ENCODE measurements at places on chromosomes 5 and 9.

GRCh38 chr5:40227931-40228330 is 451.8 kb upstream of the PTGER4 start:
- DNase-seq, result no peak

- no peak for DNase-seq
Observed at GRCh38 chr5:142826741-142827492, 56.7 kb downstream of the ARHGAP26 start.

GRCh38 chr9:106916466-106917235 is 53.7 kb downstream of the ZNF462 start:
- DNase-seq, result no peak

GRCh38 chr5:174733836-174734235 is 9.5 kb downstream of the MSX2 start:
- DNase-seq, result no peak

DNA sequence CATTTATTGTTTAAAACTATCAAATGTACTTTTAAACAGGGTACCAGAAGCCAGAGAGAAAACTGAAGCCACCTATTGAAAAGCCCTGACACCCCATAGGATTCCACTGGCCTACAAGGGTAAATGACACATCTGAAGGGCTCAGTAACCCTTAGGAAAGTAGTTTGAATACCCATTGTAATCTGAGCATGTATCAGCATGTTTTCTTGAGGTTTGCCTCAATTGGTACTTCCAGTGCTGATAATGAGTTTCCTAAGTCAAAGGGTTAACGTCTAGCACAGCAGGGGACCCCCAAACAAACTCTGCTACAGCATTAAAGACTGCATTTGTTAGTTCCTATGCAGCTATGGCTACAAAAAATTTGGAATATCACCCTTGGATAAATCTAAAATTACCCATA is 657.1 kb downstream of the NR2F1-AS1 start:
- no peak for DNase-seq

- DNase-seq, result no peak
Observed at GRCh38 chr5:67290655-67291054, 94.1 kb upstream of the CD180 start.

DNA sequence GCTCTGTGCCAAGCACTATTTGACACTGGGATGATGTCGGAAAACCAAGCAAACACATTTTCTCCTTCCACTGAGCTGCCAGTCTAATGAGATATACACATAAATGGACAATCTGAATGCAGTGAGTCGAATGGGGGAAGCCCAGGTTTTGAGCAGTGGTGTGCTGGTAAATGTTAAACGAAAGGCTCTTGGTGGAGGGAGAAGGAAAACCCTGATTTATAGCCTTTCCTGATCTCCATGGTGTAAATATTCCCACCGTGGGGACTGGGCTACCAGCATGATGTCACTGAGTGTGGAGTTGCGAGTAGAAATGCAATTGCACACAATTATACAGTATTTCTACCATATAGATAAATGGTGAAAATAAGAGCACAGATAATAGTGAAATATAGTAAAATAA is 5.0 kb upstream of the GSN start:
- no peak for DNase-seq

- no peak for DNase-seq
Observed at GRCh38 chr5:16807547-16807864, 128.6 kb downstream of the MYO10 start.

DNA sequence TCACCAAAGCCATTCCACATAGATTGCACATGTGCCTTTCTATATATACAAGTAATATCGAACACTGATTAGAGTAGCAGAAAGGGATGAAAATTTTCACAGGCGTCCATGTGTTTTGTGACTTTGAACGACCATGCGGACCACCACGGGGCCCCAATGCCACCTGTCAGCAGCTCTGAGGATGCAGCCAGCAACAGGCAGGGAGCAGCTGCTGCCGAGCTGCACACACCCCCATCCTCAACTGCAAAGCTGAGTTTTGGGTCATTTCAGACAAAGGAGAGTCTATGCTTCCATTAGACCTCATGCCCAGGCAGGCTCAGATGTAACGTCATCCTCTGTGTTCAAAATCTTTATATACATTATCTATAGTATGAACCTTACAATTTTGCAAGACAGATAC is 503.8 kb downstream of the IRX1 start:
- DNase-seq, result no peak

- DNase-seq, result no peak
Observed at GRCh38 chr9:33137781-33138264, 29.3 kb downstream of the B4GALT1 start.

DNA sequence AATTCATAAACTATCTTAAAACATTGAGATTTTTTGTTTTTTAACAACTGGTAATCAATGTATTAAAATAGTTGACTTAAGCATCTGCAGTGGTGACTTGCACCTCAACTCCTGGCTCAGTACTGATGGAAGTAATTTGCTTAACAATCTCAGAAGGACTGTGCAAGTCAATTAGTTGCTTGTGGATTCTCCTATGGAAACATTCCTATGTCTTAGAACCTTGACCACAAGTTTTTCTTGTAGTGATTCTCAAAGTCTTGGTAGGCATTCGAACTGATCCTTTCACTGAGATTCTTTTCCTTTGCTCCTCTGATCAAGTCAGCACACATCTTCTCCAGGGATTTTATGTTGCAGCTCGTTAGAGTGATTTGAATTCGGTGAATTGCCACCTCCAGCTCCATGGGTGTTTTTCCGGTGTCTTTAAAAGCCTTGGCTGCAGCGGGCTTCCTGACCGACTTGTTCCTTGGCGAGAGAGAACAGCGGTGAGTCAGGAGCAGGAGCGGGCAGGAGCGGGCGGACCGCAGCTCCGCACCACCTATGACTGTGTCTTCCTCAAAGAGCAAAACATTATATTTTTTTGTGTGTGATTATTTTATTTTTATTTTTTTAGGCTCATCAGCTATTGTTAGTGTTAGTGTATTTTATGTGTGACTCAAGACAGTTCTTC is 21.1 kb downstream of the HMGXB3 start:
- DNase-seq, result no peak

GRCh38 chr5:122985954-122986721 is 50.4 kb downstream of the PPIC start:
- no peak for DNase-seq

- no peak for DNase-seq
Observed at GRCh38 chr5:118029807-118030206, 958.5 kb downstream of the DTWD2 start.

- no peak for DNase-seq
Observed at GRCh38 chr9:129919841-129920240, 84.6 kb downstream of the USP20 start.

DNA sequence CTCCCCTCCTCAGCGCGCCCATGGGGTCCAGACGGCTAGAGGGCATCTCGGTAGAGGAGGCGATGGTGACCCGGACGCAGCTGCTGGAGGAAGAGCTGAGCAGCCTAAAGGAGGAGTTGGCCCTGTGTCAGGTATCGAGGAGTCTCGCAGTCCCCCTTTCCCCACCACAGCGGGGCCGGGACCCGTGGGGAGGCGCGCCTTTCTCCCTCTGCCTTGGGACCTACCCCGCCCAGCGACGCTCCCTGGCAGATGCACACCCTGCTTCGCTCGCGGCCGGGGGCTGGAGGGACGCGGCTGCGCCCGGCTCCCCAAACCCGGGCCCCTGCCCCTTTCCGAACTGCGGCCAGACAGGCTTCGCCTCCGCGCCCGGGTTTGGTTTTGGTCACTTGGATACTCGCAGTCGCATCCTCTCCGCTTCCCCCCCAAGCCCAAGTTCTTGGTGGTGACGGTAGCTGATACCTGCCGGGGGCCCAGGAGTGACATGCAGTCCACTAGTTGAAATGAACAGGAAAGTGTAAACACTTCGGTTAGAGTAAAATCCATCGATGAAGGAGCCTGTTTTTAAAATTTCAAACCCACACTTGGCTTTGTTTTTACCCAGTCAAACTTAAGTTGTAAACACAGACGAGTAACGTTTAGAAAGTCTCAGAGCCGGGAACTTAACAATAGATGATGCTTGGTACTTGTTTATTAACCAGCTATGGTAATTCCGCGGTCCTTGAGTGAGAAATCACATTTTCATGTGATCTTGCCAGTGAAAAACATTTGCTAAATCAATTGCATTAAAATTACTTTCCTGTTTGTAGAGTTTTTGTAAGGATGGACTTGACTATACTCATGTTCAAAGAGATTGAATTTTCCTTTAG is 688 bp downstream of the CNTLN start:
- peak; percentile 35 for DNase-seq

- no peak for DNase-seq
Observed at GRCh38 chr5:114988096-114988495, 181.6 kb downstream of the TRIM36 start.

- DNase-seq, result no peak
Observed at GRCh38 chr5:53503562-53504218, 23.3 kb downstream of the FST start.

DNA sequence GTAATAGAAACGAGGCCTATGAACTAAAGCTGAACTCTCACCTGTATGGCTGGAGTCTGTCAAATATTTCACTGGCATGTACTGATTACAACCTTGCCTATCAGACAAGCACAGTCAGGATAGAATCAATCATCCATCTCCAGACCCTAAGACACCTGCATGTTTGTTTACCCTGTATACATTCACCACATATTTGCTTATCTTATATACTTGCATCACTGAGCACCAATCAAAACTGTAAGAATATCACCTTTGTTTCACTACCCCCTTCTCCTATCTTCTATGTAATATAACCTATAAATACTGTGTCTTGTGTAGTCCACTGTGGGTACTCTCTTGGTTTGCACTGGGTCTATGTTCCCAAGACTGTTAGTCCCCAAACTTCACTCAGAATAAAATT is 1085.7 kb downstream of the TAF11L14 start:
- DNase-seq, result no peak

DNA sequence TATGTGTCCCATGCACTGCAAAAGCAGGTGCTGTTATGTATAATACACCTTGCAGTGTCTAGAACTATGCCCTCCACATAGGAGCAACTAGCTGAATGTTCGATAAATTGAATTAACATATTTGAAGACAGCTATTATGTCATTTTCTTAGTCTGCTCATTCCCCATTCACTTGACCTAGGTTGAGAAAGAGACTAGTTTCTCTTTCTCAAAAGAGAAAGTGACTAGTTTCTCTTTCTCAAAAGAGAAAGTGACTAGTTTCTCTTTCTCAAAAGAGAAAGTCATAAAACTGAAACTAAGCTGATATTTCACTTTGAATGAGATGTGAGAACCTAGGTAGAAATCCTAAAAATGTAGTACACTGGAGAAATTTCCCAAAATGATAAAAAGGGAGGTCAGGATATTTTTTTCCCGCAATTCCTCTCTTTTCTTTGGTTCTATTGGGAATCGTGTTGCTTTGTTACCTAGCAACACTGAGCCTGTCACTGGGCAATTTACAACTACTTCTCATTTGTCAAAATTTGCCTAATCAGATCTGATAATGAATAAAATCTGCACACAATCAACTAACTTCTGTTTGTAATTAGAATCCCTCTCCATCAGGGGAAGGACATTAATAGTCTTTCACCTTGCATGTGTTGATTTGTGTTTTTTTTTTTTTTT is 132.0 kb upstream of the GRIA1 start:
- no peak for DNase-seq

DNA sequence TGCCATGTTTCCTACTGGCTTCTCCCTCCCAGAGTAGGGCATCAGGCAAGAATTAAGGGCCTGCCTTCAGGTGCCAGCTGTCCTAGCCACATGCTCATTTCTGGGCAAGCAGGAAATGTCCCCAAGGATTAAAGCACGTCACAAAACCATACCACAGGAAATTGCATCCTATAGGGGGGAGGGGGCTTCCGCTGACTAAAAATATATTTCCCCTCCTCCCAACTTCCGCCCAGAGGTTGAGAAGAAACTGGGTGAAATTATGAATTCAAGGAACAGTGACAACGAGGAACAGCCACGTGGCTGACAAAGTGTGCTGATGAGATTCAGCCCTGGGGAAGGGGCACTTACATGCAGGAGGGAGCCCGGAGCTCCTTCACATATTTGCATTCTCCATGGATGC is 4.1 kb downstream of the HBEGF start:
- DNase-seq, result no peak

DNA sequence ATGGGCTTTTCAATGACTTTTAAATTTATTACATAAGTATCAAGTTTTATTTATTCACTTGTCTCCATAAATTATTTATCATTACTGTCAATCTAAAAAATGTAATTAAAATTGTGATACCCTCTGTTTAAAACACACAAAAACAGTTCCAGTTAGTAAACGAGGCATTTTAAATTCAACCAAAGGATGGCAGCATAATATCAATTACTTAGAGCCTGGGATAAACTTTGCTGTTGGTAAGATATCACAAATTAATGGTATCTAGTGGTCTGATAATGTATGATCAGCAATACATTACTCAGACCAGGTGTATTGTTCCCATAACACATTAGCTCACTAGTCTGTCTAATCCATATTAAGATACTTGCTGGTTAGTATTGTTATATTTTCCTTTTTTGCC is 9.6 kb upstream of the IFNE start:
- DNase-seq, result no peak

- no peak for DNase-seq
Observed at GRCh38 chr5:116577064-116577788, 2.6 kb upstream of the SEMA6A start.

GRCh38 chr9:123438321-123438720 is 82.3 kb downstream of the CRB2 start:
- no peak for DNase-seq

DNA sequence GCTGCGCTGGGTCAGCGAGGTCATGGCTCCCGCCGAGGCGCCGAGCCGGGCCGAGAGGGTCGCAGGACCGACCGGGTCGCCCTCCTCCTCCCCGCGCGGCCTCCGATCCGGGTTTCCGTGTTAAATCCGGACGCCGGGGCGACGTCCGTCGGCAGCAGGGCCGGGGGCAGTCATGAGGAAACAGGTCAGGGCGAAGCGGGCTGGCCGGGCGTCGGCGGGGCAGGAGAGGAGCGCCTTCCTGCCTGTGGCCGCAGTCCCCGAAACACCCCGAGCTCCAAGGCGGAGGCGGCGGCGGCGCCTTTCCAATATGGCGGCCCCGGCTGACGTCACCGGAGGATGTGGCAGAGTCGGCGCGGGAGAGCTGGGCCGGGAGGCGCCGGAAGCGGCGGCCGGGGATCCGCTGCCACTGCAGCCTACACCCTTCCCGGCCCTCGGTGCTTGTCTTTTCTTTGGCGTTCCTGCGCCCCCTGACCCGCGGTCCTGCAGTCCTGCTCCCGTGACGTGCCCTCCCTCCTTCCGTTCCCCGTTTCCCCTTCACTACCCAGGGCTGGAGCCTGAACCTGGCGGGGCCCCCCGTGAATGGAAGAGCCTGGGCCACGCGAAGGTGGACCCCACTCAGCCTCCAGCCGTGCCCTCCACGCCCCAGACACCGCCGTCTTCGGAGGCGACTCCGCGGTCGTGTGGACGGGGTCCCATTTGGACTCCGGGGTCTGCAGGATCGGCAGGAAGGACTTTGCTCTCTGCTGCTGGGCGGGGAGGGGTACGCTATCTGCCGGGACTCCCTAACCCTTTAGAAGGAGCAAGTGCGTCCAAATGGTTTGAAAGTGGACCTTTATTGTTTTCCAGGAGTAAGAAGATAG is at the start of gene GOLPH3:
Gene GOLPH3, minus strand, starts transcription at position 309 of the 860 bp plus-strand sequence. Its CDS starts 285 bp downstream, at position 24.
- peak; percentile 76 for DNase-seq

Measured in caudate nucleus (tissue), 63 donors.